ENCODE measurements at places on chromosomes 4 and X.

DNA sequence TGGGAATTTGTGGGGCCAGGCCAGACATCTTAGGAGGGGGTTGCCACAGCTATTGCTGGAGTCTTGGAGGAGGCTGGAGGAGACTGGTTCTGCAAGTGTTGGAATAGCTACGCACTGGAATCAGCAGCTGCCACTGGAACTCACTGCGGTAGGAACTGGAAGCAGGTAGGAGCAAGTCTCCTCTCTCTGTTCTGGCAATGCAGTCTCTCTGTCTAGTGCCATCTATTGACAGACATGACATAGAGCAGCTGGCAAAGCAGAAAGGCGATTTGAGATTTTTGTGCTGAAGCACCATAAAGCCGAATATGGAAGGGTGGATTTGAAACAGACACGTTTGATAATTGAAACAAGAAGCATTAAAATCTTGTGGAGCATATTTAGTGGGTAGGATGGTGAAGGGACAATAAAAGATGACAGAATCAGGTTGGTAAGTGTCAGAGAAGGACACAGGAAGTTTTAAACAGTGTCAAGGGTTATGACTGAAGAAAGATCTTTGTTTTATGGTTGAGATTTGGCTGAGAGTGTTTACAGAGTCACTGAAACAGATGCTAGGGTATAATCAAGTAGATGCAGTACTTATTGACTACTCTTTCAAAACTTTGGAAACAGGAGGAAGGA lies 23.5 kb upstream of the SYNPO2 start:
- no peak for DNase-seq

- no peak for DNase-seq
Measured at GRCh38 chr4:110170861-110171260, 27.6 kb downstream of the ELOVL6 start.

DNA sequence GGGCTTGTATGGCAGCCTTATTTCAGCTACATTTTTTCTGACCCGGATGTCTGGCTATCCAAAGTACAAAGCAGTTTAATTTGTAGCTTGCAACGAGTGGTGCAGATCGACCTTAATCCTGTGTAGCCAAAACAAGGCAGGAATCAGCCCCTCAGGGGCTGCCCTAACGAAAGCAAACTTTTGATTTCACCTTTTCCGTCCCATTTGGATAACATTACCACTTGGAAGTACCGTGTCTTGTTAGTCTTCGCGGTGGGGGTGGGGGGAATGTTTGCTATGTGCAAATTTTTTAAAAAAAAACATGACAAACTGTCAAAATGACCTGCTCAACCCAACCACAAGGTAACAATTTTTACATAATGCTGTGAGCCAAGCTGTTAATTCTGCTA lies 766 bp upstream of the DNAJB14 start:
- no peak for DNase-seq

- DNase-seq = no peak
Measured at GRCh38 chr4:132071815-132072214, 1077.3 kb upstream of the PCDH10 start.

- no peak for DNase-seq
Measured at GRCh38 chrX:119942173-119942819, 1.3 kb downstream of the NKAP start.

- no peak for DNase-seq
Measured at GRCh38 chrX:57232658-57233360, 53.7 kb upstream of the FAAH2 start.

- DNase-seq = no peak
Measured at GRCh38 chr4:162056990-162057389, 106.8 kb downstream of the FSTL5 start.

DNA sequence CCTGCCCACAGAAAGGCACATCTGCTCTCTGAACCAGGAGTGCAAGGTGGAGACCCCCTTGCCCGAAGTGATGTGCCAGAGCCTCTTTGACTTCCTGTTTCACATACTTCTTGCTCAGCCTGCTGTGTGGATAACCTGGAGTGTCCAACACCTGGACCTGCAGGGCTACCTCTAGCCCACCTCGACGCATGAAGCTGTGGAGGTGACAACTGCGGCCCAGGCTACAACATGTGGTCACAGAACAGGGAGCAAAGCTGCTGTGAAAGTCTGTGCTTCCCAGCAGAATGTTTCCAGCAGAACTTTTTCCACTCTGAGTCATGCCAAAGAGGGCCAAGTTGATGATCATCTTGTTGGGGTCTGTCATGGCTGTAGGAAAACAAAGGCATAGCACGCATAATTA lies 1.5 kb downstream of the GIMD1 start:
- no peak for DNase-seq

DNA sequence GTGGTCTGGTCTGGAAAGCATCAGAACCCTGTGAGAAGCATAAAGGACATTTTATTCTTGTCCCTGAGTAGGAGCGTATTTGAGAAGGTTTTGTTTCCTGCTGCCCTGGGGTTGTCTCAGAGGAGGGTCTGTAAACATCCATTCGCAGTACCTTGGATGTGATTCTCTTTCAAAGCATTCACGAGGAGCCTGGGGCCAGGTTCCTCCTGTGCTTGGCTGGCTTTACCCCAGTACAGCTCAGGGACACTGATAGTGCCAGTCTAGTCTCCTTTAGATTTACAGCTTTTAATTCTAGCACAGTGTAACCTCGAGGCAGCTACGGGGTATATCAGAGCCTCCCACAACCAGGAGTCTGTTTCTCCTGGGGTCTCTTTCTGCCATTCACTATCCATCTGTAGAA lies 2.7 kb downstream of the CLRN2 start:
- DNase-seq = no peak

GRCh38 chrX:137236837-137237236 lies 203.0 kb upstream of the GPR101 start:
- no peak for DNase-seq

DNA sequence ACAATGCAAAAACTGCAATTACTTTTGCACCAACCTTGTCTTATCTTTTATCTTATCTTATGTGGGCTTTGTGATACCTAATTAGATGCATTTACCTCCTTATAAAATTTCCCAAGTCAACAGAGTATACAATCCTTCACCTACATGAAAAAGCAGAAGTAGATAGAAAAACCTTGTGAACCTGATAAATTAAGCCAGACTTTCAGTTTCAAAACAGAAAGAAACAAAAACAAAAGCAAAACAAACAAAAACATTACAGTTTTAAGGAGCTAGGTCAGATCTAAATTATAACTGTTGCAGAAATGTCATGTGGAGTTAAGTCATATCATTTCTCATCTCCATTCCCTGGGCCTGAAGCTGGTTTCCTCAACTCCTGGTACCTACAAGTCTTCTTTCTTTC lies 24.9 kb upstream of the CXXC4 start:
- no peak for DNase-seq

GRCh38 chr4:184329235-184329634 lies 111.6 kb upstream of the ENPP6 start:
- DNase-seq = no peak

DNA sequence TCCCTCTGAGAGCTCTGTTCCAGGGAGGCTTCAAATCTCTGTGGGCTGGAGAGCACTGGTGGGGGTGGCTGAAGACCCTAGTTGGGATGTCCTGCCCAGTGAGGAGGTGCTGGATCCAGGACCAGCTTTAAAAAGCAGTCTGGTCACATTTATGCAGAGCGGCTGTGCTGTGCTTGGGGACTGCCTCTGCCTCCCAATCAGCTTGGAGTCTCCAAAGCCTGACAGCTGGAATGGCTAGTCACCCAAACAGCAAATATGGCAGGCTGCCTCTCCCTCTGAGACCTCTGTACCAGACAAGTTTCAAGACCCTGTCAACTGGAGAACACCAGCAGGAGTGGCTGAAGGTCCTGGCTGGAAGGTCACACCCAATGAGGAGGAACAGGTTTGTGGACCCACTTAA lies 848.1 kb upstream of the DIAPH2 start:
- DNase-seq = no peak

DNA sequence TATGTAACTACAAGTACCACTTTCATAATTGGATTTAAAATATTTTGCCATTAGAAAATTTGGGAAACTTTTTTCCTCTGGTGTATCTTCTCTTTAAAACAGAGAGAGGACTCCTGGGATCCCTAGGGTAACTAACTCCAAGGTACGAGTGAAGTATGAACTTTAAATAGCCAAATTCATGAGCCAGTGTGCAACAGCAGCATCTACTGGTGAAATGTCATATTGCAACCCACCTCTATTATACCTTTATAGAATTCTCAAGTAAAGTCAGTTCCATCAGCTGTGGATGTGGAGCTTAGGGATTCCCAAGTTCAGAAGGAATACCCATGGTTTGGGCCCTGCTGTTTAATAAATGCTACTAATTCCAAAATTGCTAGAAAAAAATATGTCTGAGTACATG lies 282.7 kb upstream of the TAPT1 start:
- no peak for DNase-seq

- DNase-seq = no peak
Measured at GRCh38 chr4:52701207-52701606, 42.1 kb upstream of the USP46 start.

- DNase-seq = no peak
Measured at GRCh38 chr4:5448221-5448620, 260.1 kb downstream of the EVC2 start.

GRCh38 chrX:150569155-150569477 lies 695 bp downstream of the MTM1 start:
- no peak for DNase-seq

- no peak for DNase-seq
Measured at GRCh38 chr4:165393704-165394103, 14.9 kb downstream of the CPE start.

- DNase-seq = no peak
Measured at GRCh38 chrX:4930426-4930825, 1217.0 kb upstream of the PRKX start.

- DNase-seq = no peak
Measured at GRCh38 chrX:96889726-96890125, 6.0 kb downstream of the RPA4 start.

DNA sequence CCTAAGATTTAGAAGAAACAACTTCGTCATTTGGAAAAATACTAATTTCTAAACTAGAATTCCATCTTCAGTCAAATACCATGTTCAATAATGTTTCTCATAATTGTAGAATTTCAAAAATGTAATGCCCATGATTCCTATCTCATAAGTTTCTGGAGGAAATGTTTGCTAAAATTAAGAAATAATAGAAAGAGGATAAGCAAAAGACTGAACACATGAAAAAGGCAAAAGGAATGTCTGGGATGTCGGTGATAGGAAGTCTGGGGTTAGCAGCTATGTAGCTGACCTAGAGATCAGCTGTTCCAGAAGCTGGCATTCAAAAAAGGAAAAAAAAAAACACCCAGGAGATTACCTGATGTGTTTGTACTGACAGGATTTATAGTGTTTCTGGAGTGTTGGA lies 18.9 kb upstream of the PCDH10 start:
- DNase-seq = no peak

- DNase-seq = no peak
Measured at GRCh38 chr4:44351069-44351468, 97.5 kb downstream of the KCTD8 start.

DNA sequence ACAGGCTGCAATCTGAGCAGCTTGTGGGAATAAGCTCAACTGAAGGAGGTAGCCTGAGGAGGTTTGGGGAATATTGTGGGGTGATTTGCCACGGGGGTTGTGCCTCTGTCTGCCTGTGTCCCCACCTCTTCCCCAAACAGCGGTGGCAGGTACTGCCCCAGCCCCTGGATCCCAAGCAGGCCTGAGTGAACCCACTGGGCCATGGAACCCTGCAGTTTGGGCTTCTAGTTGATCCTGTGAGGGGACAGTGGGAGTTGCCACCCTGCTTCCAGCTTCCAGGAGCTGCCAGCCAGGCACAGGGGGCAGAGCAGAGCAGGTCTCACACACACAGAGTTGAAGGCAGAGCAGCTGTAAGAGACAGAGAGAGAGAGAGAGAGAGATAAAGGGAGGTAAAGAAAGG lies 97.4 kb downstream of the PJA1 start:
- DNase-seq = no peak

- DNase-seq = peak; percentile 39
Measured at GRCh38 chr4:10157478-10158332, 41.1 kb upstream of the WDR1 start.

DNA sequence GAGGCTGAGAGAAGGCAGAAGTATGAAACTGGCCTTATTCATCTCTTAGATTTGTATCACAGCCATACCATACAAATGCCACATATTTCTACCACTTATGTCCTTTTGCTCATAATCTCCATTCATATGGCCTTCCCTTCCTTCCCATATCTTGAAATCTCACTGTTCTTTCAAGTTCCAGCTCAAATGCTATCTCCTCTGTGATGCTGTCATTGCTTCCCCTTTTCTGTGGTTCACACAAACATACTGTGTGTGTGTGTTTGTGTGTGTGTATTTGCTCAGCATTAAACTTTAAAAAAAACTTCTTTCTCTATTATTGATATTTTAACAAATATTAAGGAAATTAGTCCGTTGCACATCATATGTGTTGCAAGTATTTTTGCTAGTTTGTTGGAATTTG lies 26.7 kb downstream of the PHKA1 start:
- no peak for DNase-seq

GRCh38 chr4:171130256-171130801 lies 682.9 kb upstream of the GALNTL6 start:
- DNase-seq = no peak

DNA sequence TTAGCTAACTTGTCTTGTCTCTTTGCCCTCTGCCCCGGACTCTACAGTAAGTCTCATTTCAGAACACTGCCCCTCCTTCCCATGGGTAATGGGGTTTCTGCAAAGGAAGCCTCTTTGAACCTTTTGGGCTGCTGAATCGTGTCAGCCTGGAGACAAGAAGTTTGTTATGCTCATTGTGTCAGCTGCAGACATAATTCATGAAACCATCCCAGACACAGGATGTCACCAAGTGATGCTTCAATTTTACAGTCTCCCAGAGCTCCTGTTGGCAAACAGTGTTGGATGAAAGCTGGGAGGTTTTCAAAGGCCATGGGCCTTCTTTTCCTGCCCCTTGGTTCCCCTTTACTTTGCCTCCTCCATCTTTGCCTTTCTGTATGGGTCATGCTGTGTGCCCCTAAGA lies 223.1 kb upstream of the TAPT1 start:
- no peak for DNase-seq

GRCh38 chrX:19272452-19272851 lies 71.3 kb upstream of the PDHA1 start:
- no peak for DNase-seq

DNA sequence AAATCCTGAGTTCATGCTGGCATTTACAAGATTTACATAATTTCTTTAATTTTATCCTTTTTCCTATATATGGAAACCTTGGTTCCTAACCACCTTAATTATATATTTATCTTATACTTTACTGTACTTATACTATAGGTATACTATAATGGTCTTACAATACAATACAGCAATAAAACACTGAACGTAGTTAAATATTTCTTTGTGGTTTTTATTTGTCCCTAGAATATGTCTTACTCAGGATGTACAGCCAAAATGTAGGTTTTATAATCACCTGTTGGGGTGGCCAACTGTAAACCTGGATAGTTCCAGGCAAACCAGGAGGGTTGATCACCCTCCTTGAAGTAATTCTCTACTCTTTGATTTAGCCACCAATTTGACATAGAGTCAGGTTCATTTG lies 48.4 kb upstream of the KIT start:
- DNase-seq = no peak

GRCh38 chrX:24260842-24261550 lies 52.9 kb downstream of the SUPT20HL2 start:
- no peak for DNase-seq

DNA sequence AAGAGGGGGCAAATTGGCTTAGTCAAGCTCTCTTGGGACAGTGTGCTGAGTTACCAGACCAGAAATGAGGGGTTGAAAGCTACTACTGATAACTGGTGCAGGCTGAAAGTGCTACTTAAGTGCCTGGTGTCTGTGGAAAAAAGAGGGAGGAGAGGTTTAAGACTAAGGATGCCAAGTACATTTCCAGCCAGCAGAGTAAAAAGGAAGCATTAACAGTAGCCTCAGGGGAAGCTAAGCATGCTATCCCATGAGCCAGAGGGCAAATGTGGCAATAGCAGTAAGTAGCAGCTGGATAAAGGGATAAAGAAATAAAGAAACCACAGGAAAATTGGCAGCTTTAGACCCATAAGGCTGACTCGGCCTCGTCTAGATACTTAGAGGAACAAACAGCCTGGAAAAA lies 196.3 kb upstream of the MAB21L2 start:
- no peak for DNase-seq

Data from H1 (cell line).